ENCODE measurements at places on chromosomes 7 and 10.

GRCh38 chr10:10366836-10367235 lies 650.8 kb upstream of the CELF2 start:
- no peak for DNase-seq

- DNase-seq, result no peak
Measured at GRCh38 chr7:11328309-11328708, 354.6 kb downstream of the PHF14 start.

DNA sequence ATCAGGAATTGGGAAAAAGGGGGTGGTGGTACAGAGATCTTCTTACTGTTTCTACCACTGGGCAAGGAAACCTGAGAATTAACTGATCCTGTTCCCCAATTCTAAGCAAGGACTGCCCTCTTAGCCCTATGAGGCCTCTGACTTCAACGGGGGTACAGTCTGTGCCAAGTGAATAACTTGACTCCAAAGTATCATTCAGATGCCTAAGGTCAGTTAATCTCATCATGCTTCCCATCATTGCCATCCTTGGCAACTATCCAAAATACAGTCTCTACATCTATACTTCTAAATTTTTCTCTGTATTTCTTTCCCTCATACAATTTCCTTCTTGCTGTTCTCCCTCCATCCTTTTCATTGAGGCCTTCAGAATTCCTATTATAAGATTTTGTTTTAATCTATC lies 10.5 kb downstream of the PPP3CB start:
- no peak for DNase-seq

GRCh38 chr7:1537535-1538412 lies 7.3 kb downstream of the MAFK start:
- DNase-seq, result peak; percentile 34

DNA sequence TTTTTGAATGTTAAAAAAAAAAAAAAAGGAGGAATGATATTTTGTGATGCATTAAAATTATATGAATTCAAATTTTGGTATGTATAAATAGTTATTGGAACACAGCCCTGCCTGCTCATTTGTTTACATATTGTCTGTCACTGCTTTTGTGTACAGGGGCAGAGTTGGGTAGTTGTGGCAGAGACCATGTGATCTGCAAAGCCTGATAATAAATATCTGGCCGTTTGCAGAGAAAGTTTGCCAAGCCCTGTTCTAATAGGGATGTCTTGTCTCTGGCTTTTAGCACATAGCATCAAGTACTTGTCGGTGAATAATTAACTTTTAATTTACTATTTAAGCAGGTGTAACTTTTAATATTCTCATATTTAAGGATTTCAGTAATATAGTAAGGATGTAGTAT lies 19.8 kb downstream of the TSPAN13 start:
- no peak for DNase-seq

DNA sequence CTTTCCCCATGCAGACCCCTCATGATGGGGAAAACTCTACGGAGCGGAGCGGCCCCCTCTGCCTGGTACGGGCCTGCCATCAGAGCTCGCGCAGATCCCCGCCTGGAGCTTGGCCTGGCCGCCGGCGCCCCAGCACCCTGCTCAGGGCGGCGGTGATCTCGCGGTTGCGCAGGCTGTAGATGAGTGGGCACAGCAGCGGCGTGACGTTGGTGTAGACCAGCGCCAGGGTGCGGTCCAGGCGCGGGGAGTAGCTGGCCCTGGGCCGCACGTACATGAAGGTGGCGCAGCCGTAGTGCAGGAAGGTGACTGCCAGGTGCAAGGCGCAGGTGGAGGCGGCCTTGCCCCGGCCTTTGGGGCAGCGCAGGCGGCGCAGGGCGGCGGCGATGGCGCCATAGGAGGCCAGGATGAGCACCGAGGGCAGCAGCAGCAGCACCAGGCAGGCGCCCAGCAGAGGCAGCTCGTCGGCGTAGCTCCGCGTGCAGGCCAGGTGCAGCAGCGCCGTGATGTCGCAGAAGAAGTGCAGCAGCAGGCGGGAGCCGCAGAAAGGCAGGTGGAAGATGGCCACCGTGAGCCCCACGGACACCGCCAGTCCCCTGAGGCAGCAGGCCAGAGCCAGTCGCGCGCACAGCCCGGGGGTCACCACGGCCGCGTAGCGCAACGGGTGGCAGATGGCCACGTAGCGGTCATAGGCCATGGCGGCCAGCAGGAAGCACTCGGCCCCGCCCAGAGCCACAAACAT lies 33.4 kb downstream of the TAS2R41 start:
- no peak for DNase-seq

DNA sequence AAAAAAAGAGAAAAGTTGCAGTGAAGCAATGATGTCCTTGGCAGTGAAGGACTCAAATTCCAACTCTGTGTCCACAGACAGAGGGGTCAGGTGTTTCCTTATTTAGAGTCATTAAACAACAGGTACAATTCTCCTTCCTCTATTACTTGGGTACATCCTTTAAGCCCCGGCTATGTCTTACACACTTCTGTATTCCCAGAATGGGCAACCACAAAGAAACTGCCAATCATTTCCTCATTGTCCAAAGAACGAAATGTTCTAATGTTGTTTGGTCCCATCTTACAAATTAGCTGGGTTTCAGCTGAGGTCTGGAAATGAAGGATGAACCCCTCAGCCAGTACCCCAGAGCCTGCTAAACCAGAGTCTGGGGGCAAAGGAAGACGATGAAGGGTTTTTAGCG lies 59.5 kb downstream of the GRB10 start:
- no peak for DNase-seq

GRCh38 chr10:113859261-113859660 lies 4.8 kb downstream of the NHLRC2 start:
- no peak for DNase-seq

- DNase-seq, result no peak
Measured at GRCh38 chr7:69738396-69738951, 140.2 kb downstream of the AUTS2 start.

- no peak for DNase-seq
Measured at GRCh38 chr7:36878288-36878687, 154.0 kb upstream of the AOAH start.

- no peak for DNase-seq
Measured at GRCh38 chr7:47889723-47890122, 58.5 kb downstream of the PKD1L1 start.

DNA sequence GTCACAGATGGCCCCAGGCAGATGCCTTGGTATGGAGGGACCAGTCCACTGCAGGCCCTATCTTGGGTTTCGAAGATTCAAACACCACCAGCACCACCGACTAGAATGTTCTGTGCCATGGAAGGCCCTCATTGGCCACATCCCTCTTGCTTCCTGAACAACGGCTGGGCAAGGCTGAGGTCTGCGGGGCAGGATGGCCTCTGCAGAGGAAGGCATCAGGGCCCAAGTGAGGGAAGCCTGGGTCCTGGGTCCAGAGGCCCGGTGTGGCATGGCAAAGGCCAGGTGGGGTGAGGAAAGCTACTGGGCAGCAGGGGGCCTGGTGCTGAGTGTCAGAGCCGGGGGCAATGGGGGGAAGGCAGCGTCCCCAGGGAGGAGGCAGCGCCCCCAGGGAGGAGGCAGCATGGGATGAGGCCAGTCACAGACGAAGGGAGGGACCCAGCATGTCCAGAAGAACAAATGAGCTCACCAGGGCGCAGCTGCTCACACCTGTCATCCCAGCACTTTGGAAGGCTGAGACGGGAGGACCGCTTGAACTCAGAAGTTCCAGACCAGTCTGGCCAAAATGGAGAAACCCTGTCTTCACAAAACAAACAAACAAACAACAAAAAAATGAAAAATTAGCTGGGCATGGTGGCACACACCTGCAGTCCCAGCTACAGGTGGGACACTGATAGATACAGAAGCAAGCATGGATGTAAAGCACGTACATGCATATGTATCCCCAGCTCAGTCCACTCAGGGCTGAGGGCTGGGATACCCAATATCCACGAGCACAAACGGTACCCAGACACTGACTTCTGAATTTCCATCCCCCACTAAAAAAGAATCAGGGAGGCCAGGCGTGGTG lies 64.4 kb downstream of the PROSER2 start:
- no peak for DNase-seq

DNA sequence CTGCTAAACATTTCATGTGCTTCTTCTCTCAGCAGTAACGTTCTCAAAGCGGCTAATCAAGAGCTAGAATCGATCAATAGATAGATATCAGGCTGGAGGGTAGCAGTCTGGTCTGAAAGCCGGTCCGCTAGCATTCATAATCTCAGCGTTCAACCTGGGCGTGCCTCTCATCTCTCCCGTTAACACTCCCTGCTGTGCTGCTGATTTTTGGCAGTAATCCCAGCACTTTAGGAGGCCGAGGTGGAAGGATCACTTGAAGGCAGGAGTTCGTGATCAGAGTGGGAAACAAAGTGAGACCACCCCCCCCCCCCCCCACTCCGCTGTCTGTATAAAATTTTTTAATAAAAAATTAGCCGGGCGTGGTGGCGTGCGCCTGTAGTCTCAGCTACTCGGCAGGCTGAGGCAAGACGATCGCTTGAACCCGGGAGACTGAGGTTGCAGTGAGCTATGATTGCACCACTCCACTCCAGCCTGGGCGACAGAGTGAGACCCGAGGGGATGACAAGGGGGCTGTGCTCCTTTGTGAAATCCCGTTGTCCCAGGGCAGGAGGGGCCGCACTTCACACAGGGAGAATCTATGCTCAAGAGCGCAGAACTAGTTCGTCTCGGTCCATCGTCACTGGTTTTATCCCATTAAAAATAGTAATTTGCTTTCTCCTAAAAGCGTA lies 624 bp upstream of the CEP55 start:
- DNase-seq, result no peak

DNA sequence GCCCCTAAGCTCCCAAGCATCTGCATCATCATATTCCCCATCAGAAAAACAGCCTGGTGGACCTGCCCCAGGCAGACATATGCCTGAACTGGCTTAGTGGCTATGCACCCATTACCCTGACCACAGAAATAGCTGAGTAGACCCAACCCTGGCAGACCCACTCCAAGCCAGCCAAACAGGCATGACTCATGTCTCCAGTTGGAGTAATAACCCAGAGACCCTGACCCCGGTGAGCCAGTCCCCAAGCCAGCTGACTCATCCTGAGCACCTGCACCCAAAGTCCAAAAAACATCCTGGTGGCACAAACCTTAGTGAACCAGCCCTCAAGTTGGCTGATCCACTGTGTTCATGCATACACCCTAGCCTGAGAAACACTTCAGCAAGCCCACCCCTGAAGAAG lies 555.9 kb downstream of the GRID1 start:
- DNase-seq, result no peak

- no peak for DNase-seq
Measured at GRCh38 chr10:14291296-14291695, 39.4 kb downstream of the FRMD4A start.

DNA sequence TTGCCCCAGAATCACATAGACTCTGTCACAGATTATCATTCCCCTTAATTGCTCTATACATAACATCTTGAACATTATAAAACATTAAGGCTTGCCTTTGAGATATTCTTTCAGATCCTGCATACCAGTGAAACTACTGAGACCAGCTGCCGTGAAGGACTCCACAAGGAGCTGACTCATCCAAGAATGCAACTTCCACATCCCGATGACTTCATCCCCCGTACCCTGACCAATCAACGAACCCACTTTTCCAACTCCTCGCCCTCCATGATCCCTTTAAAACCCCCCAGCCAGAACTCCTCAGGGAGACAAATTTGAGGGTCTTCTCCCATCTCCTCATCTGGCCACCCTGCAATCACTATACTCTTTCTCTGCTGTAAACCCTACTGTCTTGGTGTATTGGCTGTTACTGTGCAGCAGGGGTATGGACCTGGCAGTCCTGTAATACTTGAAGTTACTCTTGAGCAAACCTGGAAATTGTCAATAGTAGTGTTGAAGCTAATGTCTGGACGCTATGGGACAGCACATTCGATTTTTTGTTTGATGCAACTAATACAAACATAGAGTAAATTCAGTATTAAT lies 49.8 kb downstream of the HTR5A start:
- no peak for DNase-seq

- DNase-seq, result no peak
Measured at GRCh38 chr7:32283546-32283945, 206.6 kb downstream of the LSM5 start.

- DNase-seq, result no peak
Measured at GRCh38 chr10:61993711-61994401, 92.4 kb downstream of the ARID5B start.

- no peak for DNase-seq
Measured at GRCh38 chr10:12971001-12971788, 30.3 kb downstream of the CCDC3 start.

DNA sequence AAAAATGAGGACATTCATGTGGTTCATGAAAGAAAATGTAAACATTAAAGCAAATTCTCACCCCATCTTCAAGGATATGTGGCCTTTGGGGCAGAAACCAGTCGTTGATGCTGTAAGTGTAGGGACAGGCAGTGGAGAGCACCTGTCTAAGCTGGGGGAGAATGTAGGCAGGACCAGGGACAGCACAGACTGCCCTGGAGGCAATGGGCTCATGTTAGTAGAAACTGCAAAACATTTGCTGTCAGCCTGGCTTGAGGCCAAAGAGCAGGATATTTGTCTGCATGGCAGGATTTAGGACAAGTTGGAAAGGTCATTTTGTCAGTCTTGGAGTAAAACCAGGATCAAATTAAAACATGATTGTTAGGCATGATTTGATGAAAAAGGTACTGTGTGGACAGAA lies 211.6 kb upstream of the AGK start:
- DNase-seq, result no peak

- DNase-seq, result no peak
Measured at GRCh38 chr10:75772153-75772887, 340.9 kb downstream of the LRMDA start.

GRCh38 chr7:17948526-17949238 lies 8.4 kb upstream of the SNX13 start:
- DNase-seq, result no peak

GRCh38 chr7:29955799-29956486 lies 33.7 kb downstream of the SCRN1 start:
- no peak for DNase-seq

DNA sequence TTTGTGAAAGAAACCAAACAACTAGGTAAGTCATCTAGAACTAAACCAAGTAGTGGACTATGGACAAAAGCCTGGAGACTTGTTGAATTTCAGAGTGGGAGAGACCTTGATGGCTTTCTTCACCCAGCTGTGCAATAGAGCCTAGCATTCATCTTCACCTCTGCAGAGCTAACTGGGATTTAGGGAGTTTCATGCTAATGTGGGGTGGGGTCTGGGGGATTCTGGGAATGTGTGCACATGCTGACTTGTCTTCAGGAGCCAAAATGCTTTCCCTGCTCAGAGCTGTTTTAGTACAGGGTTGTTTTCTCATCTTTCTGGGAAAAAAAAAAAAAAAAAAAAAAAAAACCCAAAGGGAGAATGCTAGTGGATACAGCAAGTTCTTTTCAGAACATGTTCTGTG lies 81.3 kb upstream of the ARHGAP21 start:
- no peak for DNase-seq

Measured in SW480 (cell line).